ENCODE measurements at places on chromosomes 3 and 15.

DNA sequence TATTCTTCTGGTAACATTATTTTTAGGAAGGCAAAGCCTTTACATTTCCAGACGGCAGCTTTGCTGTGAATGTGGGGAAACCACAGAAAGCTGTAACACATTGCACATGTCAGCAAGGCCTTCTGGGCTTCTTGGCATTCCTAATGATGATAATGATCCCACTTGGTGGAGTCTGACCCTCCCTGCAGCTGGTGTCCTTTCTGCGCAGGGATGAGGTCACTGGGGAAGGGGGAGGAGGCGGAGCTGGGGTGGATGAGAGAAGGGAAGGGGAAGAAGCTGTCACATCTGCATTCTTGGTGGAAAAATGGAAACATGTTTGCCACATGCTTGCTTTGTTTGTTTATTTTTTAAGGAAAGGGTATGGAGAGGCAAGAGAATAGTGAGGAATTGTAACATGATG, 68.6 kb downstream of the FILIP1L start:
- DNase-seq = no peak

GRCh38 chr3:45610119-45610518, 15.6 kb downstream of the LIMD1 start:
- DNase-seq = no peak

- DNase-seq = no peak
These were observed 21.3 kb downstream of the HOMER2 start for GRCh38 chr15:82931221-82931620.

GRCh38 chr3:94704467-94704866, 641.6 kb downstream of the NSUN3 start:
- DNase-seq = no peak

DNA sequence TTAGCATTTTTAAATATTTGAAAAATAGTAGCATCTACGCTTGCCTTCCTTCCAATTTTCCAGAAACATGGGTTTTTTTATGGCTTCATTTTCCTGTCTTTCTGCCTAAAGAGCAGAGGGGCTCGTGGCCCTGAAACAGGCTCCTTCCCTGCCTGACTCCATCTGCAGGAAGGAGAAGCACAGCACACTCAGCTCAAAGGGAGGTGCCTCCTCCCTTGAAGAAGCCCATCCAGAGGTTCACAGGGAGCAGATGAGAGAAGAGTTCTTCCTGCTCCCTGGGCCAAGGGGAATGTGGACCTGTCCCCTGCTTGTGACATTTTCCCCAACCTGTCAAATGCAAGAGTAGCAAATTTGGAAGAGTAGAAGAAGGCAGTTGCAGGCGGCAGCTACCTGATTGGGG, 55.8 kb downstream of the BBX start:
- DNase-seq = no peak

DNA sequence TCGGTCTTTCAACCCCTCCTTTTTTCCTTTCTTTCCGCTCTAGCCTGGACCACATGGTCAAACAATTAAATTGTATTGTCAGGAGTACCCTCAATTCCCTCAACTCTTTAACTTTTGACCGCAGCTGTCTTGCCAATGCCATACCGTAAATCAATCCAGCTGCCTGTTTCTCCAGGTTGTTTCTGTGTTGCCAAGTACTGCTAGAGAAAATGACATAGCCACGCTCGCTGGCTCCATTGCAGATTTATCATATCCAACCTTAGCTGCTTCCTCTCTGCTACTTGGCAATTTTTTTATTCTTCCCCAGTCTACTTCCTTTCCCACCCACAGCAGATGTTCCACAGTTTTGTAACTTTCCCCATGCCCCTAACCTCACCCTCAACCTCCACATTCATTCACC, 60.0 kb downstream of the ZNF385D start:
- no peak for DNase-seq

DNA sequence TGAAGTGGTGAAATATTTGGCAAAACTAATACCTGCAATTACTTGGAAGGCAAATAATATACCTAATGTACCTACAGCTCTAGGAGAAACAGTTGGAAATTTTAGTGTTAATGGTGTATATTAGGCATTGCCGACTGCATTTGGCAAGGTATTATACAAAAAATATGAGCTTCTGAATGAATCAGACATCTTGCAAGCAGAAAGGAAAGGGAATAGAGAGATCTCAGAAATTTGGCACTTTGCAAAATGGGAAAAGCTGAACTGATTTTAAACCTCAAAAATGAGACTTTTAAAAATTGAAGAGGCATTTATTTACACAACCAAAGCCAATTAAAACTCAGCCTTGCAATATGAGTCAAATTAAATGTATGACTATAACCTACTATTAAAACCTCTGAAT, 40.2 kb upstream of the C15orf61 start:
- no peak for DNase-seq

- no peak for DNase-seq
These were observed 148.9 kb upstream of the PEX5L start for GRCh38 chr3:180185650-180186049.

- peak; percentile 28 for DNase-seq
These were observed 14.2 kb downstream of the CSK start for GRCh38 chr15:74795966-74796625.

DNA sequence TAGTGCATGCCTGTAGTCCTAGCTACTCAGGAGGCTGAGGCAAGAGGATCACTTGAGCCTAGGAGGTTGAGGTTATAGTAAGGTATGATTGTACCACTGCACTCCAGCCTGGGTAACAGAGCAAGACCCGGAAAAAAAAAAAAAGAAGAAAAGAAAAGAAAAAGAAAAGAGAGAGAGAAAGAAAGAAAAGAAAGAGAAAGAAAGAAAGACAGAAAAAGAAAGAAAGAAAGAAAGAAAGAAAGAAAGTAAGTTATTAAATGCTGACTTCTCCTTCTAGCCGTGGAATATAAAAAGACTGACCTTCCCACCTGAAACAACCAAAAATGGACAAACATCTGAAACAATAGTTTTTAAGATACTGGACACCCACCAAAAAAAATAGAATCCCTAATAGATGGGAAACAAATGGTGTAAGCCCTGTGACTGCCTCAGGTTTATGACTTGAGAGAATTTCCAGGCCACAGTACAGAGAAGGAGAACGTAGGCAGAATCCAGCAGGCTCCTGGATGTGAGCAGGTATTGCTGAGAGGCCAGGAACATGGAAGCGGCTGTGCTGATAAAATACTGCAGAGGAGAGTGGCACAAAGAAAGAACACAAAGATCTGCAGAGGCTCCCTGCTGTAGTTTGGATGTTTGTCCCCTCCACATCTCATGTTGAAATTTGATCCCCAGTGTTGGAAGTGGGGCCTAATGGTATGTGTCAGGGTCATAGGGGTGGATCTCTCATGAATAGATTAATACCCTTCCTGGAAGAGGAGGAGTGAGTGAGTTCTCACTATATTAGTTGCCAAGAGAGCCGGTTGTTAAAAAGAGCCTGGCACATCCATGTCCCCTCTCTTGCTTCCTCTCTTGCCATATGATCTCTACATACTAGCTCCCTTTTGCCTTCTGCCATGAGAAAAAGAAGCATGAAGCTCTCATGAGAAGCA, 41.8 kb upstream of the PRSS50 start:
- no peak for DNase-seq
